ENCODE measurements at places on chromosomes 5 and 9.

DNA sequence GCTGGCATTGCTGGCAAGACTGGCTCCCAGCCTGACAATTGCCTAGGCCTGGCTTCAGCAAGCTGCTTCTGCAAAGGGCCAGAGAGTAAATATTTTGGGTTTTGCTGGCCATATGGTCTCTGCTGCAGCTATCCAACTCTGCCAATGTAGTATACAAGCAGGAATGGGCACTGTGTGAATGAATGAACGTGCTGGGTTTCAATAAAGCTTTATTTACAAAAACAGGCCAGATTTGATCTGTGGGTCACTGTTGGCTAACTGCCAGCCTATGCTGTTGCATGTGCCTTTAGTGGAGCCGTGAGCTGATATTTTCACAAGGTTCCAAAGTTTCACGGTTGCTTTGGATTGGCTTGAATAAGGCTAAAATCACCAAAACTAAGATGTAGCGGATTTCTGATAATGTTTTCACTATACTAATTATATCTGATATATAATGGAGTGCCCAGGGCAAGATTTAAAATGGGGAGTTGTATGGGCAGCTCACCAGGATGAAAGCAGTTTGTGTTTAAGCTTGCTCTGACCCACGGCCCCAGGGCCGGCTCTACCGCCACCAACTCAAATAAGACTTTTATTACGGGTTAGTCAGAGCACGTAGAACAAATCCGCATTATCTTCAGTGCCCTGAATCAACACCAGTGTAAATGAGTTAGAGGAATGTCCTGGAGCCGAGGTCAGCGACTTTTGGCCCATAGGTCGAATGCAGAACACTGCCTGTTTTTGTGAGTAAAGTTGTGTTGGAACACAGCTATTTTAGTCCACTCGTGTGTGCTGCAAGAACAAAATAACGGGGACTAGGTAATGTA lies 98.6 kb upstream of the DAP start:
- DNase-seq = peak; percentile 45

GRCh38 chr5:131617140-131617822 lies 17.7 kb downstream of the RAPGEF6 start:
- no peak for DNase-seq

- DNase-seq = no peak
These were observed 56.8 kb downstream of the DRD1 start for GRCh38 chr5:175387144-175387543.

DNA sequence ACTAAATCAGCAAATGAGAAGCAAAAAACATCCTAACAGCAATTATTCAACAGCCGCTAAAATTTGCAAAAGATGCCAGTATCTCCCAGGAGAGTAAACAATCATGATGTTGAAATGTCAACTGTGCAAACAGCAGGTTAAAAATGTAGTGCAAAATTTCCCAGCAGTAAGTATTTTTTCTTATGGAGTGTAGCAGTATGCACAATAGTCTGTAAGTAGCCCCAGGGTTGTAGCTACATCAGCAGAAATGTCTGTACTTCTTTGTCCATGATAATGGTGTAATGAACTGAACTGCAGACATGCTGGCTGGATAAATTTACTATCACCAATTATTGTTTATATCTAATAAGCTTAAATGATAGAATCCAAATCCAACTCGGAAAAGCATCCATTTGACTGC lies 31.4 kb downstream of the GRIN3A start:
- DNase-seq = no peak

DNA sequence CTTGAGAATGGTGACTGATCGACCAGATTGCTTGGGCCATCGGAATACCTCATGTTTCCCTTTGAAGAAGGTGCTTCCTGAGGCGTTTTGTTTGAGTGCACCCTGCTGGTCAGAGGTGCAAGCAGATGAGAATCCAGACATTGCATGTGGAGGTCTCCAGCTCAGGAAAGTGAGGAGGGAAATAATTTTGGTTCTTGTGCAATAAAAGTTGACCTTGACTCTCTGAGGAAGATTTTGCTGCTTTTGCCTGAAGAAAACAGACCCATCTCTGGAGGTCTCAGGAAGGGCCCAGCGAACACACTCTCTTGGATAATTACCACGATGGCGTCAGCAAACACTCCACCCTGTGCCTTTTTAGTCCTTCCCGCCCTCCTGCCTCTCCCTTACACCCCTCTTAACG lies 69.7 kb downstream of the GRAMD2B start:
- no peak for DNase-seq

- DNase-seq = no peak
These were observed 5.4 kb downstream of the NACC2 start for GRCh38 chr9:136089697-136090045.

- no peak for DNase-seq
These were observed 45.9 kb downstream of the RANBP17 start for GRCh38 chr5:170907758-170908157.

GRCh38 chr5:168315416-168316138 lies 24.1 kb downstream of the WWC1 start:
- no peak for DNase-seq

GRCh38 chr9:121210536-121210935 lies 8.9 kb upstream of the RAB14 start:
- no peak for DNase-seq

DNA sequence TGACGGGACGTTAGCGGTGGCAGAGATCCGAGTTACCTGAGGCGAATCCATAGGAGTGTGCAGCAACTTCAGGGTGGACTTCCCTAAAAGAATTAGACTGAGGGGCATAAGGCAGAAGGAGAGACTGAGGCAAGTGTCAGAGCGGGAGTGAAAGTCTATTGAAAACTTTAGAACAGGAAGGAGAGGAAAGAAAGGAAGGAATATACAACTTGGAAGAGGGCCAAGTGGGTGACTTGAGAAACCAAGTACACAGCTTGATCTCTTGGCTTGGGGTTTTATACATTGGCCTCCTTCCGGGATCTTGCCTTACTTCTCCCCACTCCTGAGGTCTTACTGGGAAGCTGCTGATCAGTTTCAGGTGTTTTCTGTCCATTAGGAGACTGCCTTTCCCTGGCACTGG lies 84.9 kb downstream of the SNX18 start:
- DNase-seq = no peak

- DNase-seq = no peak
These were observed 192.2 kb downstream of the C9orf152 start for GRCh38 chr9:110015759-110016158.

DNA sequence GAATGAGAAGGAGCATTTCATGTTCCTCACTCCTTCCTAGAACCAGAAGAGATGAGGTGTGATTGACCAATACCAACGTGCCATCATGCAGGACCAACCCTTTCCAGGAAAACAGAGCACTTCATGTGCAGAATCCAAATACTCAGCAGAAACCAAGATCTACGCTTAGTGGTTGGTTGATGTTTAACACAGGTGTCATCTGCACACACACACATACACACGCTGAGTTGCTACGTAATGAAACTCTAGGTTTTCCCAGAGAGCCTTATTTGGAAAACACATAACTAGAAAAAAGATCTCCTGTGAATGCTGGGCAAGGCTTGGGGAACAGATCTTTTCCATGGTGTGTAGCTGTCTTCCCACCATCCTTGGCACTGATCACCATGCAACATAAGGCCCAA lies 21.1 kb upstream of the ZNF622 start:
- no peak for DNase-seq

- no peak for DNase-seq
These were observed 29.6 kb upstream of the SLC9A3 start for GRCh38 chr5:553874-554273.

DNA sequence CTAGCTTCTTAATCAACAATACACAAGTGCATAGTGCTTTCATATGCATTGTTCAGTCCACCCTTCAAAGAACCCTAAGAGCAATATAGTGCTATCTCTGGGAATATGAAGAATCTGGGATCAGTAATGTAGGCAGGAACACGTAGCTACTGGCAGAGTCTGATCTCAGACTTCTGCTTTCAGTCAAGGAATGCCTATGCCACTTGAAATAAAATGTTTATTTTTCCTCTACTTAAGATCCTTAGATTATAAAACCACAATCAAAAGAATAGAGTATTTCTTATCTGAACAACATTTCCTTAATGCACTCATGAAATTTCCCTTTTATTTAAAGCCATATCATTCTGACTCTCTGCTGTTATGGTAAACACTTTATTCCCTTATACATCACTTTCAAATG lies 1407.8 kb upstream of the C9orf72 start:
- DNase-seq = no peak

DNA sequence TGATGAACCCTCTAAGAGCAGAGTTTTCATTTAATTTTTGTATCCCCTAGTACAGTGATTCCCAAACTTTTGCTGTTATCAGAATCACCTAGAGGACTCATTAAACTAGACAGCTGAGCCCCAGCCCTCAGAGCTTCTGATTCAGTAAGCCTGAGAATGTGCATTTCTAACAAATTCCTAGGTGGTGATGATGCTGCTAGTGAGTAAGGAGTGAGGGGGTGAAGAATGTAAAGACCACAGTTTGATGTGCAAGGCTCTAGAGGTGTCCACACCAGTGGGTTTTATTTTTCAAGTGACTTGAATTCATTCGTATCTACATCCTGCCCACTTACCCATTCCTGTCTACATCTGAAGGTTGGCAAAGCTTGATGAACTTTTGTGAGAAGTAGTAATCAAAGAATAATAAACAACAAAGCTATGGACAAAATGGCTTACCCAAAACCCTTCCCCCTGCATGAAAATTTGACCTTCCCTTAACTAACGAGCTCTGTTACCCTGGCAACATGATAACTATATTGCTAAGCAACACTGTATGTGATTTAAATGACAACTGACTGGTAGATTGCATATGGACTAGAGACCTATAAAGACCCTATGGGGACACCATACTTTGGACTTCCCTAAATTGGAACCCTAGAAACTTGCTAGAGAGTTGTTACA lies 35.2 kb downstream of the DTWD2 start:
- DNase-seq = no peak

- no peak for DNase-seq
These were observed 19.7 kb upstream of the PCDHAC2 start for GRCh38 chr5:140946578-140946977.

GRCh38 chr9:91880378-91880972 lies 69.6 kb downstream of the ROR2 start:
- DNase-seq = no peak

DNA sequence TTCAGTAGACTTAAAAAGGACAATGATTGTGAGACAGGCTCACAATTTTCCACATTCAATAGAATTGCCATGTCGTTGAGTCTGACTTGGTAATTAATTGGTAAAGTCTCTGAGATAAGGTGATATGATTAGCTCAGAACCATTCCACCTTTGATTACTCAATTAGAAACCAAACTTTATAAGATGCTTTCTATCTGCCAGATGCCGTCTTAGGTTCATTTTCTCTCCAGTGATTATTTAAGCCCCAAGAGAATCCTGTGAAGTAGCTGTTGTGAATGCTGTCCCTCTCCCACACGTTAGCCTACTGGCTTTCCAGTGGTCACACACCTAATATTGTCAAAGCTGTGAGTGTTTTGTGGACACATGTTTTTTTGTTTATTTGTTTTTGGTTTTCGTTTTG lies 528.9 kb upstream of the ZNF462 start:
- DNase-seq = no peak

GRCh38 chr5:71533615-71534014 lies 53.5 kb upstream of the MCCC2 start:
- DNase-seq = no peak

DNA sequence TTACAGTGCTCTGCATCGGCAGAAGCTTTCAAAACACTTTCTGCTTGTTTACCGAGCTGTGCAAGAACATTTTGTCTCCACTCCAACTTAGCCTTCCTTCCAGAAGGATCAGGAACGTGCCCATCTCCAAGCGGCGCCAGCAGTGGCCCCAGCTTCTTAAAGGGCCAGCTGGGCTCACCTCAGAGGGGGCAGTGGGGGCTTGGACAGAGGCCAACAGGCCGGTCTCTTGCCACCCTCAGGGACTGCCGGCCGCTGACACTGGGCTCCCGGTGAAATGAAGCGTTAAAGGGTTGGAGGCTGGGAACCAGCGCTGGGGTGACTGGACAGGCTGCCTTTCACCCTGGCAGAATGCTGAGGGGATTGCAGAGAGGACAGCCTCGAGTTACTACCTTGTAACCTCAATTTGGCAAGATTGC lies 67.0 kb upstream of the RNU6ATAC start:
- no peak for DNase-seq

GRCh38 chr9:34169125-34169524 lies 9.7 kb upstream of the UBAP1 start:
- no peak for DNase-seq

DNA sequence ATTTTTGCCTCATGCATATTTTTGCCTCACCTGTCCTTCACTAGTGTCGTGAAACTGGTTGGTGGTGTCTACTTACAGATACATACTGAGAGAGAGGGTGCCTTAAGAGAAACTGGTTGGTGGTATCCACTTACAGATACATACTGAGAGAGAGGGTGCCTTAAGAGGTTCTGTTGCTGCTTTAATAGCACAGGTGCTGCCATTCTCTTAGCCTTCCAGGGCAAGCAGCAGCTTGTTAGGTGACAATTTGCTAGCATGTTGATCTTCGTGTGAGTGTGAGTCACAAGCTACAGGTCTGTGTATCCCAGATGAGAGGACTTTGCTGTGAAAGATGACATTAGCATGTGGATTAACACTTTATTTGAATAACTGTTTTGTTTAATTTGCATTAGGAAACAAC lies 1.4 kb downstream of the PTTG1 start:
- DNase-seq = no peak

Data from spinal cord (tissue), 10 donors.